ENCODE measurements at places on chromosomes 12 and 14. TPM values are rescaled to one million over a fixed set of nuclear protein-coding genes. Genes with fewer than 3 reads are reported as not detected.

DNA sequence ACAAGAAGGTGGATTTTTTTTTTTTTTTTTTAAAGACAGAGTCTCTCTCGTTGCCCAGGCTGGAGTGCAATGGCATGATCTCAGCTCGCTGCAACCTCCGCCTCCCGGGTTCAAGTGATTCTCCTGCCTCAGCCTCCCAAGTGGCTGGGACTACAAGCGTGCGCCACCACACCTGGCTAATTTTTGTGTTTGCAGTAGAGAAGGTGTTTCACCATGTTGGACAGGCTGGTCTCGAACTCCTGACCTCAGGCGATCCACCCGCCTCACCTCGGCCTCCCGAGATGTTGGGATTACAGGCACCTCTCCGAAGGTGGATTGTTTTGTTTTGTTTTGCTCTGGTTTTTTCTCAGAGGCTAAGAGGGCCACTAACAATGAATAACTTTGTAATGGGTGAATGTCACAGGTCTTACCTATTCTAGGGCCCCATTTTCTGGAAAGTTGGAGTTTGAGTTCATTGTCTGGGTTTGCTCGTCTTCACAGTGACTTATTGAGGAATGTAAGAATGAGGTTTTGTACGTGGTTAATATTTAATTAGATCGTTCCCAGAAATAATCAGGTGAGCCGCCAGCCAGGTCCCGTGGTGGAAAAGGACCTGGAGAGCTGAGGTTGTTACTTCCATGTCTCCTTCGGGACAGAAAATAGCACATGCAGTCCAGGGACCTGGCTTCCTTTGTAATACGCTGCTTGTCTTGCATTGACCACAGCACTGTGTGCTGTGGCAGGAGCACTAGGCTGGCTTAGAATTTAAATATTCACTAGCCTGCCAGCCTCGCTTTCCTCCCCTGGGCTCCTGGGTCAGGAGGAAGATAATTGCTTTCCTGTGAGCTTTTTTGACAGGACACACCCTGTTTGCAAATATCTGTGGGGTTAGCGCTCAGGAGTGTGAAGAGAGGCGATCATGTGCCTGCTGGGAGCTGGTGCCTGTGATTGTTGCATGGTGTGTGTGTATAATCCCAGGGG lies 2.3 kb downstream of the HIP1R start:
- DNase-seq: no peak

DNA sequence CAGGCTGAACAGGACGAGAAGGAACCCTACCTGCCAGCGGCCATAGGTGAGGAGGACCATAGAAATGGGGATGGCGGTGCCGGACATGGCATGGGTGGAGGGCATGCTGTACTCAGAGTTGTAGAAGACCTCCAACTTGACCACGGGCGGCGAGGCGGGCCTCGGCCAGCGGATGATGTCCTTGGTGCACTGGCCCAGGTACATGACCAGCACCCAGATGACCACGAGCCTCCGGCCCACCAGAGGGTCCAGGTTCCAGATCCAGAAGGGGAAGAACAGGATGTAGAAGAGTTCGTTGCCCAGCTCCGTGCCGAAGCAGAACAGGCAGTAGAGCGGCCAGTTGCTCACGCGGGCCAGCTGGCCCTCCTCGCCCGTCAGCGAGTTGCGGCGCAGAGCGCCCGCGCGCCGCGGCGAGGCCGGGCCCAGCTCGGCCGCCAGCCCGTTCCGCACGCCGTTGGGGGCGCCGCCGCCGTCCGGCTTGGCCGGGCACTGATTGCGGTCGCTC lies 582 bp downstream of the SGPP1 start:
- peak; percentile 56 for DNase-seq

DNA sequence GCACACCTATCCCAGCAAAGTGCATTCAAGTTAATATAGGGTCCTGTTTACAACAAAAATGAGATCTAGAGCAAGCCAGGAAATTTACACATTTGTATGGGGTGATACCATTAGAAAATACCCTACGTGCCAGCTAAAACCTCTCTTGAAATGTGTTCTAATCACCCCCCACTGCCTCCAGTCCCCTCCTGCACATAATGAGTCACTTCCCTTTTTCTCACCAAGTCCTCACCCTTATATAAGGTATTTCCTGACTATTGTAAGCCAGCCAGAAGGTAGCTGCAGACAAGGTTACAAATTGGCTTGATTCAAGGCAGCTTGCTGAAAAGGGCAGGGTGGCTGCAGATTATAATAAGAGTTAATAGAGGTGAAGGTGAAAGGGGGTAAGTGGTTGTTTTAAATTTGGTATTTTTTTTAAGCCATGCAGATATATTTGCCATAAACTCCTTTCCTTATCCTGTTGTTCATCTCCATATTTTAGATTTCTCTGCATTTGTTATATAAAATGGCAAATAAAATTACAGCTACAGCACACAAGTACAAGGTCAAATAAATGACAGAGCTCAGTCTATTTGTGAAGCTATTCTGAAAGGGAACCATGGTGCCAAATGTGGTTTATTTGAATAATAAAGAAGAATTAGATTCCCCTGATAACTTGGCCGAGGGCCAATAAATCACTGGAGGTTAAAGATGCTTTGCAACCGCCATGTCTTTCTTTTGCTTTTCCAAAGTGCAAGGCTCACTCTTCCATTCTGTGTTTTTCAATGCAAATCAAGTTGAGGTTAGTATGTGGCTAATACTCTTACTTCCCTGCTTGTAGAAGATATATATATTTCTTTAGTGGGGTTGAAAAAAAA lies 385.9 kb downstream of the EGLN3 start:
- peak; percentile 98 for DNase-seq

GRCh38 chr12:95118138-95118787 lies 44.8 kb upstream of the NR2C1 start:
- DNase-seq: peak; percentile 68

DNA sequence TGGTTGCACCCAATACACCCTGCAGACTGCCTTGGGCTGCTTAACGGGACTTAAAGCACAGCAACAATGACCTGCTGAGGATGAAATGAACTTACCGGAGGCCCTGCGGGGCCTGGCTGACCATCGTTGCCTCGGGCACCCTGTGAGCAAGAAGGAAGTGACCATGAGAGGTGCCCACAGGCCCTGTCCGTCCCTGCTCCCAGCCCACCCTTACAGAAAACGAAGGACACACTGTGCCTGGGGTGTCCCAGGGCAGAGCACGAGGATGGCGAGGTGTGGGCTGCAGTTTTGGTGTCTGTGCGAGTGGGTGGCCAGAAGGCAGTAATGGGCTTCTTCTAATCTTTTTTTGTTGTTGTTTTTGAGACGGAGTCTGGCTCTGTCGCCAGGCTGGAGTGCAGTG lies 14.6 kb downstream of the COL2A1 start:
- DNase-seq: no peak

- DNase-seq: no peak
These were observed 139.9 kb downstream of the ADGRD1 start for GRCh38 chr12:131093604-131093955.

GRCh38 chr12:116121453-116121871 lies 156.0 kb downstream of the MED13L start:
- DNase-seq: no peak

DNA sequence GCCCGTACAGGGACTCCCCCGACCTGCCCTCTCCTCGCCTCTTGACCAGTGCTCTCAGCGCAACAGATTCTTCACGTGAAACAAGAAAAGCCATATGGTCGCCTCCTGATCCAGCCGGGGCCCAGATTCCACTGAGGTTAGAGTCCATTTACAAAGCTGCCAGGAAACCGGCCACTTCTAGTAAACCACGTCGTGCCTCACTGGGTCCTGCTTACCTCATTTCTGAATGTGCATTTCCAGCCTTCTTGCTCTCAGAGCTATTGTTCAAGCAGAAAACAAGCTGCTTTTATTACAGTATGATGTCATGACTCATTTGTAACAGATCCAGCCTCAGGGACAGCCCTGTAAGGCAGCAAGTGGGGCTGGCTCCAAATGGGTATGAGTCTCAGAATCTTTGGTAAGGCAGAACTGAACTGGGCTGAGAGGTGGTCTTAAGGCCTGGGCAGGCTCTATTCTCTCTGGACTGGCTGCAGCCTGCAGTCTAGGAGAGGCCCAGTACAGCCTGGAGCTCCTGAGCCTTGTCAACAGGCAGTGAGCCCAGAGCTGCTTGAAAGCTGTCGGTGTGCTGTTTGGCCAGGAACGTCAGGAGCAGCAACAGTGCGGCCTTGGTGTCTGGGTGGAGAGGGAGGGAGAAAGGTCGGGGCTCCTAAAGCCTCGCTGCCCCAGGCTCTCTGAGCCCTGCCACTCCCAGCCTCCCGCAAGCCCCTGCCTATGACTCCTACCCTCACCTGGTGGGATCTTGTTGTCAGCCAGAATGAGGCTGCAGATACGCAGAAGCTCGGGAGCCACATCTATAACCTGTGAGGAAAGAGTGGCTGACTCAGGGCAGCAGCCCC lies 8.3 kb downstream of the REC8 start:
- DNase-seq: no peak

DNA sequence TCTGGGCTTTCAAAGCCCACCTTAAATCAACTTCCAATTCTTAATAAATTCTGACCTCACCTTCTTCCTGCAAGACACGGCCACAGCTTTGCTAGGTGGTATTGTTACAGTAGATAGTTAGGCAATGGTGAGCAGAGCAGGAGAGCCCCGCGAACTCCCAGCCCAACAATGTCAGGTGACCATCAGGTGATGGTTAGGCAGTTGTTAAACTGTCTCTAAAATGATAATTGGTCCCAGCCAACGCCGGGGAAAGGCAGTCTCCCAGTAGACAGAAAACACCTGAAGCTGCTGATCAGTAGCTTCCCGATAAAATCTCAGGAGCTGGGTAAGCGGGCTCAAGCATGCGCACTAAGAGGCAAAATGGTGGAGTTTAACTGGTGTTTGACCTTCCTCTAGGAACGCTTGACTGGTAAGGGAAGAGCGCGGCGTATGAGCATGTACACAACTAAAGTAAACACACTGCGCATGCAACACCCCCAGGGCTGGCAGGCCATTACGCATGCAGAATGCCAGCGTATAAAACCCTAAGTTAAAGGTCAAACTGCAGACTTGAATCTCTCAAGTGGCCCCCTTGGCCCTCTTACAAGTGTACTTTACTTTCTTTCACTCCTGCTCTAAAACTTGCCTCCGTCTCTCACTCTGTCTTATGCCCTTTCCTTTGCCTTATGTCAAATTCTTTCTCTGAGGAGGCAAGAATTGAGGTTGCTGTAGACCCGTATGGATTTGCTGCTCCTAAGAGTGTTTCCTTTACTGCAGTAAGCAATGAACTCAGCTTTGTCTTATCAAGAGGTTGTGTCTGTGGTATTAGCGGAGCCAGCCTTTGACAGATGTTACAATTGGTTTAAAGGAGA lies 113.5 kb downstream of the C12orf75 start:
- peak; percentile 29 for DNase-seq

- DNase-seq: no peak
These were observed 29.4 kb downstream of the SCN8A start for GRCh38 chr12:51620448-51620847.

- DNase-seq: peak; percentile 21
These were observed 29.4 kb downstream of the ITPR2 start for GRCh38 chr12:26803552-26803951.

- no peak for DNase-seq
These were observed 80.2 kb downstream of the ANO6 start for GRCh38 chr12:45296046-45296586.

DNA sequence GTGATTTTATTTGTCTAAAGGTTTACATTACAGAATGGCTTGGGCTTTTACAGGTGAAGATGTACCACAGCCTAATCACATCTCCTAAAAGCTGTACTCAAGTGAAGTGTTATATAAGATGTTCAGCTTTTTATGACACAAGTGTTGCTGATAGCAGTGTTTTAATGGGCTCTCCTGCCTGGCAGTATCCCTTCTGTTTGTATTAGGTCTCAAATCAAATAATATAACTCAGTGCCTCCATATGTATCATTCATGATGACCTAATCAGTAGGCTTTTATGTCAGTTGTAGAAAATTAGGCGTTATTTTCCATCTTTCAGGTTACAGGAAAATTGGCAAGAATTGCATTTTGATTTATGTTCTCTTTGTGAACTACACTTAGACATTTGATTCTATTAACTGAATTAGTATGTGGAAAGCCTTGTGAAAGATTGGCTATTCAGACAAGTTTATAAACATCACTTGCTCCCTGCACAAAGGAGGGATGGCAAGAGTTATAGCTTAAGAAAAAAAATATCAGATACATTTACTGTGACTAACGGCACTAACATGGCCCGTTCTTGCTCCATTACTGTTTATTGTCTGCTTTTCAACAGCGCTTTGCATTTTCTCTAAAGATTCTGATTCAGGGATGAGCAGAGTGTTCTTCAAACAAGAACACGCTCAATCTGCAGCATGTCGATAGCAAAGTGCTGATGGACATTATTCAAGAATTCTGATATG lies 143.7 kb upstream of the DIO2 start:
- no peak for DNase-seq

The RAPGEF3 gene
- total RNA-seq: 11.8 TPM

The KRT2 gene
- total RNA-seq: not detected

The OTX2 gene
- total RNA-seq: not detected

The LRRK2 gene
- total RNA-seq: 0.20 TPM

The SLC25A21 gene
- total RNA-seq: 0.87 TPM

The DPY19L2 gene
- 0.65 TPM for total RNA-seq

The FAM186B gene
- total RNA-seq: 0.22 TPM
